ENCODE measurements at places on chromosomes 1 and 21.

DNA sequence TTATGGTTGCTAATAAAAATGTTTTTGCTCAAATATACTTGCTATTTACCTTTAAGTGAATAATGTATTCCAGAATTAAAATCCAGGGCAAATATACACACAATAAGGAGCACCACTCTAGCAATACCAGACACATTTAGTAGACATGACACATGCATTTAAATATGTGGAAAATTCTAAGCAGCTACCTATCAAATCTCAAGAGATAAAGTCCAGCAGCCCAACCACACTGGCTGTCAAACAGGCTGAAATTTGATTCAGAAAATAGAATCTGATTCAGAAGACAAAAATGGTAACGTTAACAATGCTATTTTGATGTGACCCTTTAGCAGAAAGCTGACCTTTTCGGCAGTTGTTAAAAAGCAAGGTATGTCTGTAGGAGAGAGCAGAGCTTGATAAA, 42.3 kb downstream of the PLEKHO1 start:
- no peak for DNase-seq

- DNase-seq, result peak; percentile 68
These were observed 36.6 kb upstream of the HMGN1 start for GRCh38 chr21:39385299-39386145.

GRCh38 chr1:99281105-99281504, 16.8 kb downstream of the PLPPR4 start:
- no peak for DNase-seq

- DNase-seq, result no peak
These were observed 271.8 kb upstream of the C1orf105 start for GRCh38 chr1:172148707-172149106.

DNA sequence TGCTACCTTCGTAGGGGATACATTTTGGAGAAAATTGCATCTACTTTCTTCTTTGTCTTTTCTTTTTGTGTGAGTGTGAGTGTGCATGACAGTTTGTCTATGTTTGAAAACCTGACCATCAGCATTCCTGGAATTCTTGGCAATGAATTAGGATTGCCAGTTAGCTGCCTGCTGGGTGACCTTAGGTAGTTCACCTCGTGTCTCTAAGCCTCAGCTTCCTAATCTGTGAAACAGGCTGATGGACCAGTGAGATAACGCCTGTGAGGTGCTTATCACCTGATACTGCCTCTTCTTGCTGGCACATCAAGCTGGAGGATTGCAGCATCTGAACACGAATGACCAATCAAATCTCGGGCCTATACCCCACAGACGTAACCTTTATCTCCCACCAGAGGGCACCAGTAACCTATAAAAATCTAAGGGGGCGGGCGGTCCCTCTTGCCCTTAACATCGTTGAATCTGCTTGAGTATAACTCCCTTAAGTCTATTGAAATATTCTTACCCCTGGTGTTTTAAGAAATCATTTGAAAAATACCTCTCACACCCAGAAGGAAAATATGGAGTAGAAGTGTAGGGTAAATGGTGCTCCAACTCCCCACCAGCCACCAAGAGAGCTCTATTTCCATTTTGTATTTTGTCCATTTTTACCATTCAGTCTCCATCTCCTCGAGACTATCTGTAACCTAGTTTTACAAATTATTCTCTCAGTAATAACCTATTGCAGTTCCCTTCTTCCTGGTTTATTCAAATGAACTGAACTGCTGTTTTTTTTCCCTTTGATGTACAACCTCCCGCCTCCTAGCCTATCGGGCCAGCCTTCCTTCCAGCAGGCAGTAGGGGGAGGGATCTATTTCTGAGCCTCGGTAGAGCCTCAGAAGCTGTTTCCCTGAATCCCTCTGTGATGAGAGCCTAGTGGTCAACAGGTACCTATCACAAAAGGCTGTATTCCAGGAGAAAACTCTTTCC, 49.7 kb downstream of the MDM4 start:
- peak; percentile 81 for DNase-seq

DNA sequence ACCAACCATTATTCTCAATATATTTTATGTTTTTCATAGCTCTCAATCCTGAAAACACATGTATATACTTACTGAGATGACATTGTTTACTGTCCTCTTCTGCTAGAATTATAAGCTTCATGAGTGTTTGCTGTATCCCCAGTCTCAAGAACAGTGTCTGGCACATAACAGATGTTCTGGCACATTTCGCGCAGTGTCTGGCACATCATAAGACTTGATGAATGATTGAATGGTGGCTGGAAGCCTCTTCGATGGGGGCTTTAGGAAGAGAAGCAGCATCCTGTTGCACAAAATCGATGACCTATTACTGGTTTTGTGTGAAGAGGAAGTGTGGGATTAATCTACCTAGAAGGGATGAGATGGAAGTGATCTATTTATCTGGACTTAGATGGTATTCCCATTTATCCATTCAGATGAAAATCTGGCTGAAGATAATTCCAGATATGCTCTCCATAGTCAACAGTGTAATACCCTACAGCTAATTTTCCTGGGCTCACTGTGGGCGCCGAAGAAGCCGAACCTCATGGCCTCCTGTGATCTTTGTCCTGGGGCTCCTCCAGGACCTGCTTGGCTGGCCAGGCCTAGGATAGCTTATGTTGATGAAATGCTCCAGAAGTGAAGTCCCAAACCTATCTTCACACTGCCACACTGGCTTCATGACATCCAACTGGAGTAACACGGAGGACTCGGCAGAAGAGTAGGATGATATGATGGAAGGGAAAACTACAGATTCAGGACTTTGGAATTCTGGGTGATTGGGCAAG, 26.5 kb downstream of the CD34 start:
- DNase-seq, result no peak

GRCh38 chr1:179053486-179053885, 27.8 kb downstream of the FAM20B start:
- no peak for DNase-seq

- DNase-seq, result peak; percentile 47
These were observed 213.8 kb downstream of the HHIPL2 start for GRCh38 chr1:222334026-222334680.

DNA sequence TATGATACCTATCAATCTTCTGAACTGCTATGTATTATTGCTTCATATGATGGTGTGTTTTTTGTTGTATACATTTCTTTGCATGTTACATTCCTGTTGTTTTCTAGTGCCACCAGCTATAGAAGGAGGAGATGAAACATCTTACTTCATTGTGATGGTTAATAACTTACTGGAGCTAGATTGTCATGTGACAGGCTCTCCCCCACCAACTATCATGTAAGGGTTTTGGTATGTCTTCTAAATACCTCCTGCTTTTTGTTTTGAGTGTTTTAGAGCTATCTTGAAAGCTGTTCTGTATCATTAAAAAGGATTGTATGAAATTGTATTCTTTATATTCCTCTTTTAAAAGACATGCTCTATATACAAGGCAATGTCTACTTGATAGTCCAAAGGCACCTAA, 282.7 kb downstream of the HMCN1 start:
- DNase-seq, result no peak

DNA sequence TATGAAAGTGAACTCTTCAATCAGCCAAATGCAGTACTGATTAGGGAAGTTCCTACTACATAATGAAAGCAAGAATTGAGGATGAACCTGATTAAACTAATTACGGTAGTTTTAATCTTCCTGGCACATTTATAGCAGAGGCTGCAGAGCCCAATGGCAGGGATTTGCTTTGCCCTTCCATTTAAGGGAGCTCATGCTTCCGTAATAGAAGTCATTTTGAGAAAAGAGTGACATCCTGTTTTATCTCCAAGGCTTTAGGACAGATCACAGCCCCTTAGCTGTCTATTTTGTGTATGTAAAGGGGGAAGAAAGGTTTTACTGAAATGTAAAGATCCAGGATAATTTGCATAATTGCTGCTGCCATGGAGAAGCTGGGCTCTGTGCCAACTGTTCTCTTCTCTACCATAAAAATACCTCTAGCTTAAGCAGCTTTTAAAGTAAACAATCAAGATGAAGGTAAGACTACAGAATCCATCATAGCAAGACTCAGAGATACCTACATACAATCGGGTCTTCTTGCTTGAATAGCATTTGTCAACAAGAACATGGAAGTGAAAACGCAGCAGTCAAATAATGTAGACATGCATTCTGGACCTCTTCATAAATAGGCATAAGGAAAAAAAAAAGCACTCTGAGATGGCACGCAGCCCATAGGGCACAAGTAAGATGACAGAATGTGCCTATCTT, 62.5 kb downstream of the ASH1L start:
- DNase-seq, result peak; percentile 29

DNA sequence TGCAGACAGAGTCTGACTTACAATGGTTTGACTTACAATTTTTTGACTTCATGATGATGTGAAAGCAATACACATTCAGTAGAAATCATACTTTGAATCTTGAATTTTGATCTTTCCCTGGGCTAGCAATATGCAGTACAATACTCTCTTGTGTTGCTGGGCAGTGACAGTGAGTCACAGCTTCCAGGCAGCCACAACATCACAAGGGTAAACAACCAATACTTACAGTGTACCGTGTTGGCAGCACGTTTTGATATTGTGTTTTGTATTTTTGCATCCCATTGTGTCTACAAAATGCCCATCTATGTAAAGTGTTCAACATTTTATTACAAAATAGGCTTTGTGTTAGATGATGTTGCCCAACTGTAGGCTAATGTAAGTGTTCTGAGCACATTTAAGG, 150.9 kb downstream of the NTMT2 start:
- no peak for DNase-seq

DNA sequence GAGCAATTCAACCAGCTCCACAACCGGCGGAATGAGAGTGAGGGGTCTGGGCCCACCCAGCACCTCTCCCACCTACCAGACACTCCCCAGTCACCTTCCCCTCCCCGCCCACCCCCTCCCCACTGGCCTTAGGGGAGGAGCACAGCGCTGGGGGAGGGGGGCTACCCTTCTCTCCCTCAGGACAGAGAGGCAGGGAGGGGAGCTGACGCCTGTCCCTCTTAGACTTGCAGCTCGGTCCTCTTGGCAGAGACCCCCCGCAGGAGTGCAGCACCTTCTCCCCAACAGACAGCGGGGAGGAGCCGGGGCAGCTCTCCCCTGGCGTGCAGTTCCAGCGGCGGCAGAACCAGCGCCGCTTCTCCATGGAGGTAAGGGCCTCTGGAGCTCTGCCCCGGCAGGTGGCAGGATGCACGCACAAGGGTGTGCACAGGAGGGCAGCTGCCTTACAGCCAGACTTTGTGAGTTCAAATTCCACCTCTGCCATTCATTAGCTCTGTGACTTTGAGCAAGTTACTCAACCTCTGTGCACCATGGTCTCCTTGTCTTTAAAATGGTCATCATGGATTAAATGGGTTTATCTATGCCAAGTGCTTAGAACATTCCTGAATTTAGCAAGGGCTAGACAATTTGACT, 18.9 kb downstream of the CDK18 start:
- no peak for DNase-seq

DNA sequence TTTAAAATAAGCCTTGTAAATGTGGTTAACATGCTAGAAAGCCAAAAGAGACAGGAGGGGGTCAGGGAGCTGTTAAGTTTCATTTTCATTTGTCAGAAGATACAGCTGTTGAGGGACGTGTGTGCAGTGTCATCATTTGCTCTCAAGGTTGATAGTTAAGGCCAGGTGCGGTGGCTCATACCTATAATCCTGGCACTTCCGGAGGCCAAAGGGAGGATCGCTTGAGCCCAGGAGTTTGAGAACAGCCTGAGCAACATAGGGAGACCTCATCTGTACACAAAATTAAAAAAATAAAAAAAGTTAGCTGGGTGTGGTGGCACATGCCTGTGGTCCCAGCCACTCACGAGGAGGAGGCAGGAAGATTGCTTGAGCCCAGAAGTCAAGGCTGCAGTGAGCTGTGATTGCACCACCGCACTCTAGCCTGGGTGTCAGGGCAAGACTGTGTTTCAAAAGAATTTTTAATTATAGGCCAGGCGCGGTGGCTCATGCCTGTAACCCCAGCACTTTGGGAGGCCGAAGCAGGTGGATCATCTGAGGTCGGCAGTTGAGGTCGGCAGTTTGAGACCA, 22.7 kb downstream of the ZBTB8OS start:
- DNase-seq, result peak; percentile 43

GRCh38 chr1:227451954-227452353, 111.4 kb upstream of the ZNF678 start:
- DNase-seq, result no peak

Measured in activated CD4-positive, alpha-beta T cell treated with anti-CD3 and anti-CD28 coated beads, Interleukin-10, Interleukin-2, amounts not matched to agents 100 ng/mL and 50 ng/mL, durations not matched to agents 16 hours and 8 hours (primary cell).